ENCODE measurements at places on chromosomes 1 and 21.
A peak's percentile ranks its signal among the peaks of the same experiment; 100 is the strongest.

GRCh38 chr21:35575280-35575915 lies 484.9 kb downstream of the SETD4 start:
- DNase-seq, result no peak

DNA sequence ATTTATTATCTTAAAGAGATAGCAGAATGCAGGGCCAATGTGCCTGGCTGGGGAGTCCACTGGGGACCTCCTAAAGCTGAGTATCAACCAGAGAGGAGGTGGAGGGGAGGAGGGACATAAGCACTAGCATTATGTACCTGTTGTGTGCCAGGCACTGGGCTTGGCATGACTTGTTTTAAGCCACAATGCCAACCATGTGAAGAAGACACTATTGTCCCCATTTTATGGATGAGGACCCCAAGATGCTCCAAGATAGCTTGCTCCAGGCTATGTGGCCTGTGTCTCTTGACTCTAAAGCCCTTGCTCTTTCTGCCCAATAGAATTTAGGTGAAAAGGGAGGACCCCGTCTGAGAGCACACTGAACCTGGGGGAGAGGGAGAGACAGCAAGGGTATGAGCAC lies 111.3 kb downstream of the GLIS1 start:
- peak; percentile 9 for DNase-seq

DNA sequence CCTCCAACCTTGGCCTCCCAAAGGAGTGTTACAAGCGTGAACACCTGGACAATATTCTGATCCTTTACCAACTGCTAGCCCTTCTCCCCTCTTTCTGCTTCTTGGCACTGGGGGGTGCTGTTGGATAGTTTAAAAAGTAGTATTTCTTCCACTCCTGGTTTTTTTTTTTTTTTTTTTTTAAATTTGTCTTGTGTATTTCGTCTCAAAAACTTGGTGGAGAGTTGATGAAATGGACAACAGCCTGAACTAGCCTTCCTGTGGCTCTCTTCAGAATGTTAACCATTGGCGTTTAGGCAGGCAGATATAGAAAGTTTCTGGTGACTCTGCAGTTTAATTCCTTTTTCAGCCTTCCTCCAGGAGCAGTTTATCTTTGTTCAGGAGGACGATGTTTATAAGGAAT lies 69.7 kb upstream of the USP24 start:
- DNase-seq, result no peak

DNA sequence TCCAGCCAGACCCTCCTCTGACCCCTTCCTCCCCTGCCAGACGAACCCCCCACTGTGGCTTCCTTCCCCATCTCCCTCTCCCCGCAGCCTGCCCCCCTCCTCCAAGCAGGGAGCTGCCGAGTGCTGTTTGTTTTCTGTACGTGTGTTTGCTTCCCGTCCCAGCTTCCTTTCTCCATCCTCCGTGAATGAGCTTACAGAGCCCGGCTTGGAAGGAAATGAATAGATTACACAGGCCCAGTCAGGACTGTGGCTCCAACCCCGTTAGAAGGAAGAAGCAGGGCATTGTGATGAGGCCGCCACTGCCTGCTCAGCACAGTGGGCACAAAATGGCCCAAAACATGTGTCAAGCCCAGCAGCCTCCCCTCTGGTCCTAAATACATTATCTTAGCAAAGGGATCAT lies 123.2 kb downstream of the IGSF21 start:
- DNase-seq, result no peak

DNA sequence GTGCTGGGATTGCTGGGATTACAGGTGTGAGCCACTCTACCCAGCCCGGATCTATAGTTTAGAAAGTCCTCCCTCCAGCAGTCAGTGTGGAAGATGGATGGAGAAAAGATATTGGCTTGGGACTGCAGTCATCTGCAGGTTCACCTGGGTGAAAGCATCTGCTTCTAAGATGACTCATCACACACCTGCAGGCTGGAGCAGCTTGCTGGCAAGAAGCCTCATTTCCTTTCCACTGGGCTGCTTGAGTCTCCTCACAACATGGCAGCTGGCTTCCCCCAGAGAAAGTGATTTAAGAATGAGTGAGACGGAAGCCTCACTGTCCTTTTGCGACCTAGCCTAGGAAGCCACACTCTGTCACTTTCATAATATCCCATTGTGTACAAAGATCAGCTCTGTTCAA lies 50.0 kb downstream of the FOXO6 start:
- no peak for DNase-seq

GRCh38 chr1:212917858-212918257 lies 32.5 kb upstream of the VASH2 start:
- DNase-seq, result no peak

GRCh38 chr1:119664067-119664466 lies 16.0 kb upstream of the ZNF697 start:
- DNase-seq, result no peak

GRCh38 chr1:56357927-56358690 lies 221.3 kb downstream of the PLPP3 start:
- DNase-seq, result no peak

GRCh38 chr1:27150183-27150582 lies 4.7 kb downstream of the SLC9A1 start:
- DNase-seq, result no peak
